ENCODE measurements at places on chromosomes 11 and 22.
A peak's percentile ranks its signal among the peaks of the same experiment; 100 is the strongest.

DNA sequence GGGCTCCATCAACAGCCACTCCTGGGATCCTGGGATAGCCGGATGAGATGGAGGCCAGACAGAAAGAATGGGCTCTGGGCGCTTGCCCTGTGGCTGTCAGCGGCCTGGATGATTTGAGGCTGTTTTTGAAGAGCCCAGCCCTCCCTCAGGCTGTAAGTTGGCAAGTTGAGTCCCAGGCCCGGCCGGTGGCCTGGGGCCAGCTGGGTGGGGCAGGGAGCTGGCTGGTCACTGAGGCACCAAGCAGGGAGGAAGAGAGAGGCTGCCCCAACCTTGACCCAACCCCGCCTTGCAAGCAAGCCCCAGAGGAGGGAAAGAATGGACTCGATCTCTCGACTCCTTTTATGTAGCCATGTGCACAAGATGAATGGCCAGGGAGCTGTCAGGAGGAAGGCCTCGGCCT is 34.9 kb downstream of the RIBC2 start:
- no peak for DNase-seq
- no peaks in the 10 kb centered on the region for H3K36me3 ChIP-seq
- peaks cover 2% of the 10 kb centered on the region for H3K27me3 ChIP-seq
- no peaks in the 10 kb centered on the region for H3K4me1 ChIP-seq

DNA sequence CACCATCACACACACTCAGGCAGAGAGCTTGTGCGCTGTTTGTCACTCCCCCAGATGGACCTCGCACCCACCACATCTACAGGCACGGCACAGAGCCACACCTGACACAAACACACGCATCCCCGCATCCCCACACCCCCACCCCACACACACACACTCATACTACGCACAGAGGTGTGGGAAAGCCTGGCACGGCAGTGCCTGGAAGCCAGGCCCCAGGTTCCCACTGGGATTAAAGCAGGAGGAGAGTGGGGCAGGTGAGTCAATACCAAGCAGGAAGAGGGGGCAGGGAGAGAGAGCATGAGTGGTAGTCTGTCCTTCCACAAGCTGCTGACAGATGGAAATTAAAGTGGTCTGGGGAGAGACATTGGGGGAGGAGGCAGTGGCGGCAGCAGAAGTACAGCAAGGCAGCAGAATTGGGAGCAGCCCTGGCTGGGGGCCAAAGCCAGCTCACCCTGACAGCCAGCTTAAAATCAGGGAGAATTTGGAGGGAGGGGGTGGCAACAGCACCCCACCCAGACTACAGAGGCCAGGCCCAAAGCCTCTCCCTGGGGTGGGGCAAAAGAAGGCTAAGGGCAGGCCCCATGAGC is 20.7 kb downstream of the TNKS1BP1 start:
- no peak overlapping the region for H3K4me3 ChIP-seq
- no peak for DNase-seq
- H3K36me3 ChIP-seq: peaks cover 28% of the 10 kb centered on the region
- no peaks in the 10 kb centered on the region for H3K4me1 ChIP-seq
- no peaks in the 10 kb centered on the region for H3K27me3 ChIP-seq

DNA sequence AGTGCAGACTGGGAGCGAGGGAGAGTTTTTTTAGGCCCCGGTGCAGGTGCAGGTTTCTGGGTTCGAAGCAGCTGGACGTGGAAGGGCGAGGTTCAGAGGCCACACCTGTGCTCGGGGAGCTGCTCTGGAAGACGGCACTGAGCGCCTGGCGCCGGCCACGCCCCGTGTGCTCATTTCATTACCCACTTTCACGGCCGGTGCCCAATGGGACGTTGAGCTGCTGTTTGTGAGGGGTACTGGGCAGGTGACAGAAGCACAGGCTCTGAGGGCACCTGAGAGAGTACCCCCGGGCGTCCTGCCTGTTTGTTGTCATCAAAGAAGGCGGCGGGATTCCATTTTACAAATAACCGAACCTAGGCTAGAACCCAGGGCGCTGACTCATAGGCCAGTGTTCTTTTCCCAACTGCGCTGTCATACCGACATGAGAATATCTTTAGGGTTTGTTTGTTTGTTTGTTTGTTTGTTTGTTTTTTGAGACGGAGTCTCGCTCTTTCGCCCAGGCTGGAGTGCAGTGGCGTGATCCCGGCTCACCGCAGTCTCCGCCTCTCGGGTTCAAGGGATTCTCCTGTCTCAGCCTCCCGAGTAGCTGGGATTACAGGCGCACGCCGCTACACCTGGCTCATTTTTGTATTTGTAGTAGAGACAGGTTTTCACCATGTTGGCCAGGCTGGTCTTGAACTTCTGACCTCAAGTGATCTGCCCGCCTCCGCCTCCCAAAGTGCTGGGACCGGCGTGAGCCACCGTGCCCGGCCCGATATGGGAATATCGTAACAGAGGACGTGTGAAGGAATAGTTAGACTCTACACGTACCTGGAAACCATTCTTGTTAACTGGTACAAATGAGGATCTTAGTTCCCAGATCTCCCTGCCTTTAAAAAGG is 16.6 kb upstream of the SPTBN2 start:
- no peaks in the 10 kb centered on the region for H3K27me3 ChIP-seq
- peak overlapping the region; percentile 90 for H3K4me3 ChIP-seq
- peaks cover 2% of the 10 kb centered on the region for H3K36me3 ChIP-seq
- DNase-seq: peak; percentile 46

DNA sequence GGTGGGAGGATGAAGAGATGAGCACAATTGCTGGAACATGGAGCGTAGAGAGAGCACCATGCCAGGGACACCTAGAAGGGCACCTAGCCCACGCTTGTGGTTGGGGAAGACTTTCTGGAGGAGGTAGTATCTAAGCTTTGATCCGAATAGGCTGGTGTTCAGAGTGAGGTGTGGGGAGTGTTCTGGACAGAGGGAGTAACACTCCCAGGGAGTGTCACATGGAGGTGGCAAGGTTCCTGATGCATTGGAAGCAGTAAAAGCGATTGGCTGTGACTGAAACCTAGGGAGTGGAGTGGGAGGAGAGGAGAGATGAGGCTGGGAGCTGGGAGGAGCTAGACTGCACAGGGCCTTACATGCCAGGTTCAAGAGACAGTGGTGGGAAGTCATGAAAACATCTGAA is 188.0 kb upstream of the NCAM1 start:
- no peaks in the 10 kb centered on the region for H3K36me3 ChIP-seq
- no peak for DNase-seq
- H3K27ac ChIP-seq: no peak overlapping the region

GRCh38 chr22:39240831-39241793 is 3.7 kb downstream of the PDGFB start:
- H3K4me3 ChIP-seq: peak overlapping the region; percentile 73
- H3K36me3 ChIP-seq: no peaks in the 10 kb centered on the region
- peaks cover 40% of the 10 kb centered on the region for H3K27me3 ChIP-seq
- H3K4me1 ChIP-seq: peaks cover 61% of the 10 kb centered on the region
- peak; percentile 40 for DNase-seq

DNA sequence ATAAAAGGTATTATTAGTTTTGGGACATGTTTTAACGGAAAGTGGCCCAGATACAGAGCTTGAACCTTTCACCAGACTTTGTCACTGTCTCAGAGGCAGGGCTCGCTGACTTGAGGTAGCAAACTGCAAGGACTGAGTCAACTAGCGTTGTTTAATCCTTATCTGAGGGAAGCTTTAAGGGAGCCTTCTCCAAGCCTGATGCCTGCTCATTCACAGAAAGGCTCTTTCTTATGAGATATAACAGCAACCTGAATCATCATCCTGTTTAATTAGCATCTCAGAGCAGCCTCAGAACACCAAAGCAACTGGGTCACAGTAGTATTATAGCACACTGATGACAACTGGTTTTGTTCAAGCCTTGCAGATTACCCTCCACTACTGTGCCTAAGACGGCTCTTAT is 54.2 kb upstream of the CYP2D6 start:
- H3K27me3 ChIP-seq: no peaks in the 10 kb centered on the region
- peaks cover 9% of the 10 kb centered on the region for H3K36me3 ChIP-seq
- H3K27ac ChIP-seq: no peak overlapping the region
- DNase-seq: no peak
- peaks cover 73% of the 10 kb centered on the region for H3K4me1 ChIP-seq

- H3K27me3 ChIP-seq: peaks cover 4% of the 10 kb centered on the region
- no peak overlapping the region for H3K4me3 ChIP-seq
- no peaks in the 10 kb centered on the region for H3K4me1 ChIP-seq
- no peaks in the 10 kb centered on the region for H3K36me3 ChIP-seq
- no peak overlapping the region for H3K27ac ChIP-seq
Measured at GRCh38 chr11:131681920-131682319, 311.5 kb downstream of the NTM start.

DNA sequence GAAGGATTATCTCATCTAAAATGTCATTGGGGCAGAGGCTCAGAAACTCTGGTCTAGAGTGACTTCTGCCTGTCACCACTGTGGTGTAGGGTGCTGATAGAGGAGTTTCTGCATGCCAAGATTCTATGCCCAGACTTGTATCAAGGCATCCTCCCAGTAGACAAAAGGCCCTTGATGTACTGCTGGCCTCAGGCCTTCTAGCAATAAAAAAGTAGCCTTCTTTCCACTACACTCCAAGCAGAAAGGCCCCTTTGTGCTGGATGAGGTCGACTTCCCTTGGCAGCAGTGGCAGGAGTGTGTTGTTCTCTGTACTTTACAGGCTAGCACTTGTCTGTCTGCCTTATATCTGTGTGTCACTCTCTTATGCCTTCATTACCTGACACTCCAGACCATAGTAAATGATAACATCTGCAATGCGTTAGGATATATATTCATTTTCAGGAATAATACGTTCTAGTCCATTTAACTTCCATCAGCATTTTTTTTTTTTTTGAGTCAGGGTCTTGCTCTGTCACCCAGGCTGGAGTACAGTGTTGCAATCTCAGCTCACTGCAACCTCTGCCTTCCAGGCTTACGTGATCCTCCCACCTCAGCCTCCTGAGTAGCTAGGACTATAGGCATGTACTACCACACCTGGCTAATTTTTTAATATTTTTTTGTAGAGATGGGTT is 49.5 kb upstream of the RRM1 start:
- no peak overlapping the region for H3K4me3 ChIP-seq
- no peak for DNase-seq
- H3K36me3 ChIP-seq: no peaks in the 10 kb centered on the region
- no peak overlapping the region for H3K27ac ChIP-seq
- no peaks in the 10 kb centered on the region for H3K27me3 ChIP-seq

GRCh38 chr11:125923633-125924032 is 19.3 kb downstream of the DDX25 start:
- peaks cover 11% of the 10 kb centered on the region for H3K27me3 ChIP-seq
- no peaks in the 10 kb centered on the region for H3K4me1 ChIP-seq
- no peak overlapping the region for H3K27ac ChIP-seq
- no peak overlapping the region for H3K4me3 ChIP-seq
- no peaks in the 10 kb centered on the region for H3K36me3 ChIP-seq
- DNase-seq: no peak

DNA sequence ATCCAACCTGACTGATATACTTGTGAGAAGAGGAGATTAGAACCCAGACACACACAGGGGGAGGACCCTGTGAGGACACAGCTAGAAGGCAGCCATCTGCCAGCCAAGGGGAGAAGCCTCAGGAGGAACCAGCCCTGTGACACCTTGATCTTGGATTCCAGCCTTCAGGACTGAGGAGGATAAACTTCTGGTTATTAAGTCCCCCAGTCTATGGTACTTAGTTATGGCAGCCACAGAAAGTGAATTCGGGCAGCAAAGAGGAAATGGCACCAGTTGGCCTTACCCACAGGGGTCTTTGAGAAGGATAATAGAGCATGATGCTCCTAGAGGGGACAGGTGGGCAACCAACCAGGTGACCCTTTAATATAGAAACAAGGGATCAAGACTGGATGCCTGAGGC is 49.4 kb downstream of the ASCL2 start:
- H3K4me1 ChIP-seq: no peaks in the 10 kb centered on the region
- H3K27ac ChIP-seq: no peak overlapping the region

- no peak for DNase-seq
- H3K27me3 ChIP-seq: no peaks in the 10 kb centered on the region
- peak overlapping the region; percentile 2 for H3K4me3 ChIP-seq
- H3K4me1 ChIP-seq: peaks cover 100% of the 10 kb centered on the region
- H3K27ac ChIP-seq: peak overlapping the region; percentile 30
- H3K36me3 ChIP-seq: peaks cover 58% of the 10 kb centered on the region
Measured at GRCh38 chr22:39949964-39950737, 10.0 kb upstream of the TMA7B start.

- peaks cover 22% of the 10 kb centered on the region for H3K36me3 ChIP-seq
- peaks cover 16% of the 10 kb centered on the region for H3K4me1 ChIP-seq
- no peak overlapping the region for H3K4me3 ChIP-seq
- no peaks in the 10 kb centered on the region for H3K27me3 ChIP-seq
- H3K27ac ChIP-seq: no peak overlapping the region
Measured at GRCh38 chr22:26707581-26707980, 50.2 kb downstream of the MIAT start.

GRCh38 chr11:128505449-128506065 is 81.8 kb downstream of the ETS1 start:
- H3K36me3 ChIP-seq: peaks cover 56% of the 10 kb centered on the region
- H3K4me1 ChIP-seq: peaks cover 99% of the 10 kb centered on the region
- peak overlapping the region; percentile 100 for H3K27ac ChIP-seq
- H3K4me3 ChIP-seq: peak overlapping the region; percentile 95
- DNase-seq: no peak

DNA sequence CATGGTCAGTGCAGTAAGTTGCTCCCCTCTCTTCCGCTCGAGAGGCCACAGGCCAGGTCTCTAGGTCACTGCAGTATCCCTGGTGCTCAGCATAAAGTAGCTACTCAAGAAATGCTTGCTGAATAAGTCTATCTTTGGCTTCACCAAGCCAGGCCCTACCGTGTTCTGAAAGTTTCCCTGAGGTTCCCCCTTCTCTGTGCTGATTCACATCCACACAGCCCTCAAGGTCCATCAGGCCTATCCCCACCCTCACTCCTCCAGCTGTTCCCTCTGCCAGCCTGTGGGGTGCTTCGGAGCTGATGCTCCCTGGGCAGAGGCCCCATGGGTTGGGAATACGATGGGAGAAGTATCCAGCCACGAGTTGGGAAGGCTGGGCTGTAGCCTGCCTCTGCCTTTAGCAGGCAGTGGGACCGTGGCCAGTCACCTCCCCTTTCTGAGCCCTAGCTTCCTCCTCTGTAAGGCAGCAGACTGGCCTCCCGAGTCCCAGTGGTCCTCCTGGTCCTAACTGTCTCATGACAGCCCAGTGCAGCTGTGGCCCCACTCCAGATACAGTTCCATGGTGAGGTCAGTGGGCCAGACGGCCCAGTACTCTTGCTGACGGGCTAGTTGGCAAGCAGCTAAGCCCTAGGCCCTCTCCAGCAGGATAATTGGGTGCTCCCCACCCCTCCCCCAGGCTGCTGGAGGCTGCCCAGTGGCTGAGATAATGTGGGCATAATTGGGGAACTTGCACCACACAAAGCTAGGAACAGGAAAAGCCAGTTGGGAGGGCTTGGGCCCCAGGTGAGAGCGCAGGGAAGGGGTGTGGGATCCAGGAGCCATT is 48.2 kb downstream of the NECTIN1 start:
- no peak overlapping the region for H3K27ac ChIP-seq
- no peak for DNase-seq
- peaks cover 4% of the 10 kb centered on the region for H3K4me1 ChIP-seq
- no peaks in the 10 kb centered on the region for H3K27me3 ChIP-seq
- no peak overlapping the region for H3K4me3 ChIP-seq
